Activated naive CD8-positive, alpha-beta T cell treated with anti-CD3 and anti-CD28 coated beads for 36 hours (primary cell): ENCODE measurements at places on chromosomes 5 and 9. TPM values are rescaled to one million over a fixed set of nuclear protein-coding genes. Genes with fewer than 3 reads are reported as not detected.
A peak's percentile ranks its signal among the peaks of the same experiment; 100 is the strongest.

- no peaks in the 10 kb centered on the region for H3K36me3 ChIP-seq
- DNase-seq, result no peak
- no peak overlapping the region for H3K4me3 ChIP-seq
Measured at GRCh38 chr9:36532353-36532752, 40.3 kb upstream of the MELK start.

IL5 gene
- total RNA-seq, result not detected

LIX1 gene
- not detected for total RNA-seq

DNA sequence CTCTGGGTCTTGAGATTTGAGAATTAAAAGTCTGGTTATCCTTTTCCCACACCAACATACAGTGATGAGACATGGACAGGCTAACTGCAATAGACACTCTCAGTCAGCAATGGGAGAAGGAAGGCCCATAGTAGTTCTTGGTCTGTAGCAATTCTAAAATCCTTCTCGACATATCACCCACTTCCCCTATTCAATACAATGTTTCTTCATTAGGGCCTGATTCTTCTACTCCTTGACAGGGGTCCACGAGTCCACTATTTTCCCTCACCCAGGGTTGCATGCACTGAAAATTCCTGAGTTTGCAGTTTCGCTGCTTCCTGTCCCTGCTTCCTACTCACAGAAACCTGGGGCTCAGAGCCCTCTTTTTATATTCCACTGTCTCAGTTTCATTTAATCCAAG, 402.8 kb downstream of the MAT2B start:
- DNase-seq, result no peak
- H3K36me3 ChIP-seq, result no peaks in the 10 kb centered on the region
- H3K4me3 ChIP-seq, result no peak overlapping the region
- no peak overlapping the region for H3K27ac ChIP-seq
- no peaks in the 10 kb centered on the region for H3K27me3 ChIP-seq
- H3K4me1 ChIP-seq, result no peaks in the 10 kb centered on the region

GRCh38 chr9:104798209-104798995, 34.5 kb downstream of the NIPSNAP3B start:
- H3K27me3 ChIP-seq, result no peaks in the 10 kb centered on the region
- no peak for DNase-seq
- no peaks in the 10 kb centered on the region for H3K4me1 ChIP-seq

DNA sequence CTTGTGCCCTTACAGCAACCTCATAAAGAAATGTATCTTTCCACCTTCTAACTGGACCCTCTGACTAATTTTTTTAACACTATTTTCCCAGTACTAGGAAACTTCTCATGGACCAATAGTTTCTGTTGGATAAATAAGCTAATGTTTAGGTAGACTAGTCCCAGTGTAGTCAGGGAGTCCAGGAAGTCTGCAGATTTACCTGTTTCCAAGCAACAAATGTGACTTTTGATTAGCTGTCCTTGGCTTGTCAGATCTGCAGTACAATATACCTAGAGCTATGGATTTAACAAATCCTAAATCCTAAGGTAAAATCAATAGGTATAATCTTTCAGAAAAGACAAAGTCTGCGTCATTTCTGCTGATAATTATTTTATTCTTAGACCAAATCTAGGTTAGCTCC, 55.7 kb downstream of the FAM174A start:
- H3K4me3 ChIP-seq, result no peak overlapping the region
- no peak for DNase-seq
- no peaks in the 10 kb centered on the region for H3K36me3 ChIP-seq
- H3K27me3 ChIP-seq, result no peaks in the 10 kb centered on the region

DNA sequence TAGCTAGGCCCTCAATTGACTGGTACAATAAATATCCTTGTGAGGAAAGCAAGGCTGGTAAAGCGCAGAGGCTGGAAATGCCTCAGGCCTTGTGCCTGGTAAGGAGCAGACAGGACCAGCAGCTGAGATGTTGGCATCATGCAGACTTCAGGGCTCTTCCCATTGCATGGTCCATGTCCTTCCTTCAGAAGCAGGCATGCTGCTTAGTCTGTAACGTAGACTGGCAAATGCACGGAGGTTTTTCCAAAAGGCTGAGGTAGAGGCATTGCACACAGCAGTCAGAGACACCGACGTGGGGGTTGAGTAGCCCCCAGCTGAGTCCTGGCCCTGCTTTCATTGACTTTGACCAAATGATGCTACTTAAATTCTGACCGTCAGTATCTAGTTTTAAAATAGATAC, 87.1 kb downstream of the ADRB2 start:
- DNase-seq, result no peak
- peaks cover 3% of the 10 kb centered on the region for H3K4me1 ChIP-seq
- no peak overlapping the region for H3K27ac ChIP-seq

- DNase-seq, result no peak
- no peaks in the 10 kb centered on the region for H3K36me3 ChIP-seq
- peaks cover 9% of the 10 kb centered on the region for H3K27me3 ChIP-seq
- H3K4me1 ChIP-seq, result peaks cover 35% of the 10 kb centered on the region
- no peak overlapping the region for H3K27ac ChIP-seq
Measured at GRCh38 chr9:134385915-134386314, 59.7 kb downstream of the RXRA start.

PCDHB10 gene
- total RNA-seq, result not detected

GRCh38 chr9:121912812-121913627, 180.1 kb downstream of the TTLL11 start:
- no peaks in the 10 kb centered on the region for H3K36me3 ChIP-seq
- no peak for DNase-seq
- H3K27me3 ChIP-seq, result no peaks in the 10 kb centered on the region
- H3K4me1 ChIP-seq, result no peaks in the 10 kb centered on the region
- no peak overlapping the region for H3K27ac ChIP-seq

DNA sequence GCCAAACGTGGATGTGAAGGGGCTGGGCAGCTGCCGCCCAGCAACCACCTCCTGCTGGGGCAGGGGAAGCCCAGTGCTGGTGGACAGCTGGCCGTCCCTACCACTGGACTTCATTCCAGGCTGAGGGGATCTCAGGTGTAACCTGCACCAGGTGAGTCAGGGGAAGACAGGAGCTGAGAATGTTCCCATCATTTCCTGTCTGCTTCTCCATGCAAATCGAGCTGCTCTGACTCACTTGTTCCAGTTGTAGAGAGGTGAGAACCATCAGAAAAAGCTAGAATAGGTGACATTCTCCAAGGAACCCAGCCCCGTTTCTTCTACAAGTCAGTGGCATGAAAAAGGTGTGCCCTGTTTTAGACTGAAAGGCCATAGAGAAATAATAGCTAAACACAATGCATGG, 21.8 kb upstream of the BARX1 start:
- no peak overlapping the region for H3K27ac ChIP-seq
- no peaks in the 10 kb centered on the region for H3K4me1 ChIP-seq
- DNase-seq, result no peak
- H3K36me3 ChIP-seq, result no peaks in the 10 kb centered on the region
- peaks cover 24% of the 10 kb centered on the region for H3K27me3 ChIP-seq

DNA sequence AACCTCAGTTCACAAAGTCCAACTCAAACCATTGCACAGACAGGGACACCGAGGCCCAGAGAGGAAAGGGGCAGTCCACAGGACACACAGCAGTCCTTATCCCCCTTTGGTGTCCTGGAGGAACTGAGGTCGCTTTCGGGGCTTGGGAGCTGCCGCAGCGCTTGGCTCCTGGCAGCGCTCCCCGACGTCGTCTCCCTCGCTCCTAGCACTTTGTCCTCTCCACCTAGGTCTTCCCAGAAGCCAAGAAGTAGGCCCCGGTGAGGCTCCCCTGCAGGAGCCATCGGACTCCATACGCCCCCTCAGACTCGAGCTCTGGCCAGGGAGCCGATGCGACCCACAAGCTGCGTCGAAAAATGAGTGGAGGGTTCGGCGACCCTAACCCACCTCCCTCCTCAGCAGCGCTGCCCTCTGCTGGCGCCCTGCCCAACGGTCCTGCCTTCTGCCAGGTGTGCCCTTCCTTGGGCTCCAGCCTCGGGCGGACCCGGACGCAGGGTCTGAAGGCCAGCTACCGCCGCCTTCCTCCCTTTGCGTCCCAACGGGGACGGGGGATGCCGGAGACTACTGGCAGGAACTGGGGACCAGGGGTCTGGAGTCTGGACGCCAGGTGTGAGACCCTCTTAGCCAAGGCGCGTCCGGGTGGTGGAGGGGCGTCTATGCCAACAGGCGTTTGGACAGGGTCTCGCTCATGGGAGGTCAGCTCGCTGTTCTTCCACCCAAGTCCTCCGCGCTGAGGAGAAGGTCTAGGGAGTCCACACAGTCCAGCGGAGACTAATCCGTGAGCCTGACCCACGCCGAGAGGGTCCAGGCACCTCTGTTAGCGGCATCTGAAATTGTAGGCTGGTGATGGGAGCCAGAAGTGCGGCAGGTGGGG, 2.1 kb upstream of the PRDM12 start:
- no peak for DNase-seq
- H3K4me1 ChIP-seq, result peaks cover 14% of the 10 kb centered on the region
- H3K27ac ChIP-seq, result no peak overlapping the region
- peak overlapping the region; percentile 15 for H3K4me3 ChIP-seq
- H3K27me3 ChIP-seq, result peaks cover 95% of the 10 kb centered on the region

OMD gene
- total RNA-seq, result not detected

LCN15 gene
- total RNA-seq, result not detected

- H3K27ac ChIP-seq, result peak overlapping the region; percentile 21
- H3K4me3 ChIP-seq, result no peak overlapping the region
- no peaks in the 10 kb centered on the region for H3K27me3 ChIP-seq
- peaks cover 39% of the 10 kb centered on the region for H3K4me1 ChIP-seq
- peaks cover 3% of the 10 kb centered on the region for H3K36me3 ChIP-seq
Measured at GRCh38 chr9:109972026-109972882, 192.3 kb downstream of the PALM2AKAP2 start.

PHYHD1 gene
- total RNA-seq, result 0.52 TPM
